ENCODE measurements at places on chromosomes 7 and 10.

GRCh38 chr7:112110175-112110574 lies 96.0 kb downstream of the DOCK4 start:
- DNase-seq: no peak

DNA sequence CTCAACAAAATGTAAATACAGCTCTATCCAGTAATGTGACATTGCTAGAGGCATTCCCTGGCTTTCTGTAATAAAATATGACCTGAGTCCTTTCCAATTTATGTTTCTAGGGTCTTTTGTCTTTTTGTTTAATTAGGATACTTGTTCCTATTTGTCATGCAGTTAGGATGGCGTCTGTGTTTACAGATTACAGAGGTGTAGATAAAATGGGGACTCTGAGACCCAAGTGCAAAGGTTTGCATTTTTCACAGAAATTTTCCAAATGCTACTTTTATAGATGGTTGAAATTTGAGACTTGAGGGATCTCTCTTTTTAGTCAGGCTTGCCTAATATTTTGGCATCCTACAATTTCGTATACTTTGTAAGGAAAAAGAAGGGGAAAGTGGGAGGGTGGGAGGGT lies 332.4 kb downstream of the PTEN start:
- peak; percentile 51 for DNase-seq

DNA sequence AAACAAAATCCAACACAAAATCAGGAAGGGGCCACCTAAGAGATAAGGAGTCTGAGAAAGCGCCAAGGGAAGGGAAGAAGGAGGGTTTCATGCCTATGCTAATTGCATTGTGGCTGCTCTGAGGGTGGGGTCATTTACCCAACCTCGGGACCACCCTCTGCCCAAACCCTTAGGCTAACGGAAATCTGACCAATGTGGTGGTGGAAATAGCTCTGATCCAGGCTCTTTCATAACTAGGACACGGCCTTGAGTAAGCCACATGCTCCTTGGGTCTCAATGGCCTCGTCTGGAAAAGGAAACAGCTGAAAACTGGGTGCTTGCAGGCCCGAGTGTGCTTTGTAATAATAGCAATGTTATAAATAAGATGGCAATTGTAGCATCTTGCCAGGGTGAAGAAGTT lies 14.9 kb upstream of the SRGN start:
- DNase-seq: no peak

DNA sequence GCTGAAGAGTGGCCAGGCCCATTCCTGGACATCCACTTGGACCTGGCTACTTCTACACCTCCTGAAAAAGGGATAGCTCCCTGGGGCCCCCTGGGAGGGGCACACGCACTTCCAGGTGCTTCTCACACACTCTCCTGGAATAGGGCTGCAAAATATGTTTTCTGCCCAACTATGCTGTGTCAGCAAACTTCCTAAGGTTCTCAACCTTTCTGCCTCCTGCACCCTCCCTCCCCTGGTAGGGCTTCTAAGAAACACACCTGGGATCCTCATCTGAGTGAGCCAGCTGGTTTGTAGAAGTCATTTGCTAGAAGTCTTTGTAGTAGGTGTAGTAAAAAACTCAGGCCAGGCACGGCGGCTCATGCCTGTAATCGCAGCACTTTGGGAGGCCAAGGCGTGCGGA lies 136.5 kb downstream of the ZMYND11 start:
- no peak for DNase-seq

DNA sequence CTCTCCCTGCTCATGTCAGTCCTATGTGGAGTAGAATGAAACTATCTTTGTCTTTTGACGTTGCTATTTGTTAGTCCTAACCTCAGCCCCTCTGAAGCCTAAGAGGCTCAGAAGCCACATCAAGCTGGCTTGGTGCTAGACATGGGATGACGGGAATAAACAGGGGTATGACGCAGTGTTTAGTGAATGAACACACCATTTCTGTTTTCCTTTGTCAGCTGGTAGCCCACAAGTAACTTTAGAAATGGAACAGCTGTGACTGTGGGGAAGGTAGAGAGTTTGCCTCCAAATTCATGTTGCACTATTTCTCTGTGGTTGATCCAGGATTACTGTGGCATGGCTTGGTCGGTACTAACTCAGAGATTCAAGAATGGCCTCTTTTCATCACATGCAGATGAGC lies 31.3 kb downstream of the COX15 start:
- DNase-seq: no peak

DNA sequence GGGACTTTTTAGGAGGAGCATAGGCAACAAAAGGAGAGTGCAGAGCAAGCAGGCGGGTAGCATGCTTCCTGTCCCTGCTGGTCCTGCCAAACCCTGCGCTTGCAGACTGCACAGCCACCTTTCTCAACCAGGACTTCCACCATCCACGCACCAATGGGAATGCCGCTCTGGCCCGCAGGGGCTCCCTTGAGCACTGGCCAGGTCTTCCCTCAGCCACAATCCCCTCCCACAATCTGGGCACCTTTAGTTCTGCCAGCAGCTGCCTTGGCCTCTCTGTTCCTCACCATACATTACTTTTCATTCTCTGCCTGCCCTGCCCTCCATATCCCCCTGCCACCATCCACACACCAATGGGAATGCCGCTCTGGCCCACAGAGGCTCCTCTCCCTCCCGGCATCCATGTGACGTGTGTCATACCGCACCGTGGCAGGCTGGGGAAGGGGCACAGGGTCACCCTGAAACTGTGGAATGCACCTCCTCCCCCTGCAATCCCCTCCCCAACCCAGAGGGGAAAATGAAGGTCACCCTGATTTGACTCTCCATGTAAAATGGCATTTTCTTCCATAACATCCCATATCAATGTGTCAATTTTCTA lies 97.3 kb upstream of the MACROH2A2 start:
- DNase-seq: no peak

DNA sequence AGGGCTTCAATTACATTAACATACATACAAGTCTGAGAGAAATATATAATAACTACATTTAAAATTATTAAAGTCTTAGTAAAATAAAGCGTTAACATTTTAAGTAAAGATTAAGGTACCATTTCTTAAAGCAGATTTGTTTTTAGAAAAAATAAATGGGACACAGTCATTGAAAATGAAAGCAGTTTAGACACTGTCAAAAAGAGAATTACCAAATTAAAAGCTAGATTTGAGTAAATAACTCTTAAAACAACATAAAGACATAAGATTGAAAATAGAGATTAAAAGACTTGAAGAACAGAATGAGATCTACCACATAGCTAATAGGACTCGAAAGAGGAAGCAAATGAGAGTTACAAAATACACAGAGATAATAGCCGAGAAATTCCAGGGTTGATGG lies 562.2 kb upstream of the FOXK1 start:
- DNase-seq: no peak

DNA sequence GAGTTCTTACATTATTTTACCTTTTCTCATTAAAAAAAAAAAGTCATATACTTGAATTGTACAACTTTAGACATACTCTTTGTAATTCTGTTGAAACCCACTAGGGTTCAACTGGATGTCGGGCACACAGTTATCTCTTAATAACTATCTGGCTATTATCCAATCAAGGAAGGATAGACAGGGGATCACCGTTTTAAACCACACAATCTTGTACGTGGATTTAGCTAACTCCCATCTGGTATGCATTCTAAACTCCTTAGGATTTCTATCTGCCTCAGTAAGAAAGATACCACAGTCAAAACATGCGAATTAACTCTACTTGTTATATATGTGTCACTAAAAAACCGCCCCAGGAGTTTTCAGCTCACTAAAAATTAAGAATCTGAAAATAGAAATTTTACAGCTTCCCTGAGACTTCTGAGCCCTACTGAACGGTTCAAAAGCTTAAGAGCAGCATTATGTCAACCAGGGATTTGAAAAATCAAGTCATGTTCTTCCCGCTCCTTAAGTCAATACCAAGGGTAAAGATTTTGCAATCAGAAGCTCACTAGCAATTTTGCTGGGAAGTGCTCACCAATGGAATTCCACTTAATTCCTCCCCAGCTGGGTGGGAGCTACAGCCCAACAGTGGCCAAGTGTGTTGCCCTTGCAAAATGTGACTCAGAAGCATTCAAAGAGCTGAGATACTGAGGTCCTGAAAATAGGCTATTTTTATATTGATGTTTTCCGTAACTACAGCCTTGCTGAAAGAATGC lies 267.0 kb downstream of the FRMD4A start:
- peak; percentile 93 for DNase-seq

DNA sequence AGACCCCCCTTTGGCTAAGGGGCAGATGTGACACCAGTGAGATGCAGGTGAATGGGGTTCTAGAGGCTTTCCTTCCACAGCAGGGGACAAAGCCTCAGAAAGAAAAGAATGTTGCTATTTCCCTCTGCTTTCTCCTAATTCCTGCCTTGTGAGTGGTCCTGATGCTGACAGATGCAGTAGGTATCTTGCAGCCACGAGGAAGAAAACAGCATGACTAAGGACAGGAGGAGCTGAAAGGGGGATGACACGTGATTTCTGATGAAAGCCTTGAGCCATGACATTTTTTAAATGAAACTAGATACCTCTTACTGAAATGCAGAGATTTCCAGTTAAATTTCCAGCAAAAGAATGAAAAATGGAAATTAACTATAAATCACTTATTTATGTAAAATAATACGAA lies 92.4 kb downstream of the C1GALT1 start:
- peak; percentile 55 for DNase-seq

DNA sequence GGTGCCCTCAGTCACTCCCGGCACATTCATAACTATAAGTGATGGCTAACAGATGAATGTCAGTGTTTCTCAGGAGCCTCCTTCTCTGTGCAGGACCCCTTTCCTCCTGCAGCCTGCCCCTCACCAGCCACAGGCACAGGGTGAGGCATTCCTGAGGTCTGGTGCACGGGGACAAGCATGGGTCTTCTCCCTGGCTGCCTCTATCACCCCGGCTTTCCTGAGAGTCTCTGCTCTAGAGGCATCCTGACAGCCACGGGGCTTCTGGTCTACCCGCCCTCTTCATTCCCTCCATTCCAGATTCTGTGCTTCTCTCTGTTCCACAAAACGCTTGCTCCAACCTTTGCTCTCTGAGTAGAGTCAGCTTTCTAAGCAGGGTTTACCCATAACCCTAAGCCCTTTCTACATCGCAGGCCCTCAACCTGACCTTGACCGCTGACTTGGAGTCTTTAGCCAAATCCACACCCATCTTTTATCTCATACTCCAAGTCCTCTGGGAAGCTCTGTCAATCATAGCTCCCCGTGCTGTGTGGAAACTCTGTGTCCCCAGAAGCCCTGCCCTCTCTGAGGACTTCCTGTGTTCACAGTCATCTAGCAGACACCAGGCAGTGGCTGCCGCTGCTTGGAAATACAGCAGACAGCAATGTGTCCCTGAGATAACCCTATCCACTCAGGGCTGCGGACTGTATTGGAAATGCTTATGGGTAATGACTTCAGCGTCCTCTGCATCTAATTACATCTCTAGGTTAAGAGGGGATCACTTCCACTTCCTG lies 159.0 kb downstream of the SFMBT2 start:
- no peak for DNase-seq

- no peak for DNase-seq
These were observed 33.0 kb upstream of the GOLGA7B start for GRCh38 chr10:97816609-97817008.

DNA sequence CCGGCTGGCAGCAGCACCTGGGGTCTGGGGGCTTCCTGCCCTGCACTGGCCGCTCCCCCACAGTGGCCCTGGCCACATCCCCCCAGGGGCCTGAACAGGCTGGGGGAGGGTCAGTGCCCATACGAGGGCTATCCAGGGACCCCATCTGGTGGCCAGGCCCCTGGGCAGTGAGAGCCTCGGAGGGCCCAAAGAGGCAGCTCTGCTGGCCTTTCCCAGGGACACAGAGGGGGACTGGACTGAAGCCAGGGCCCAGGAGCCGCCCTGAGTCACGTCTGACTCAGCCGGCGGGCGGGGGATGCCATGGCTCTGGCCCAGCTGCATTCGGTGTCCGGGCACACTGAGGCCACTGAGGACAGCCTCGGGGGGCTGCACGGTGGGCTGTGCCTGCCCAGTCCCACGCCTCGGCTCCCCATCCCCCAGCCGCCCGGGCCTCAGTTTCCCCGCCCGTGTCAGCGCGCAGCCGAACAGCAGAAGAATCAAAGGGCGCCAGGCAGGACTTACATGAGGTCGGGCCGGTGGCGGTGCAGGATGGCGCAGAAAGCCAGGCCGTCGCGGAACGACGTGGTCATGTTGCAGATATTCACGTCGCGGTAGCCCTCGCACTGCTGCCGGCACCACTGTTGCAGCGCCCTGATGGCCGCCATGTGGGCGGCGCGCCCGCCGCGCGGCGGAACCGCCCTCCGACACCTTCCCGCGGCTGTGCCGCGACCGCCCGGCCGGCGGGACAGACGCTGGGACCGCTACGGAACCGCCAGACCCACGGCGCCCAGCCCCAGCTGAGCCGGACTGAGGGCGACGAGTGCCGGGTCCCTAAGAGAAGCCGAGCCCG lies at the start of gene MICALL2:
MICALL2 (minus strand) TSS at position 788 of the 829 bp plus-strand sequence; CDS start at position 644, 144 bp downstream.
- DNase-seq: peak; percentile 95

DNA sequence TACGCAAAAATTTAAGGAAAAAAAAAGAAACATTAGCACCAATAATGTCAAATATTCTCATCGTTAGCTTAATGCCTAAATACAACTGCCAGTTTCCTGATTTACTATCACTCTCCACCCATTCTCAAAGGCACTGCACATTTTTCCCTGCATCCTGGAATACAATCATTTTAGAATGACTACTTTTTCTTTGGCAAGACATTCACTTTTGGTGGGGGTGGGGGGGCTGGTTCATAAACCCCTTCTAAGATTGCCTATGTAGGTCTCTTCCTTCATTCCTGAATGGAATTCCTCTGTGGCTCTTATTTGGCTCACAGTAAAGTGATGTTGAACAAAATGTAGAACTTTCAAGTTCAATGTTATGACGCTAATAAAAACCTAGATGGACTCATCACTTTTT lies 74.3 kb downstream of the RNLS start:
- no peak for DNase-seq

DNA sequence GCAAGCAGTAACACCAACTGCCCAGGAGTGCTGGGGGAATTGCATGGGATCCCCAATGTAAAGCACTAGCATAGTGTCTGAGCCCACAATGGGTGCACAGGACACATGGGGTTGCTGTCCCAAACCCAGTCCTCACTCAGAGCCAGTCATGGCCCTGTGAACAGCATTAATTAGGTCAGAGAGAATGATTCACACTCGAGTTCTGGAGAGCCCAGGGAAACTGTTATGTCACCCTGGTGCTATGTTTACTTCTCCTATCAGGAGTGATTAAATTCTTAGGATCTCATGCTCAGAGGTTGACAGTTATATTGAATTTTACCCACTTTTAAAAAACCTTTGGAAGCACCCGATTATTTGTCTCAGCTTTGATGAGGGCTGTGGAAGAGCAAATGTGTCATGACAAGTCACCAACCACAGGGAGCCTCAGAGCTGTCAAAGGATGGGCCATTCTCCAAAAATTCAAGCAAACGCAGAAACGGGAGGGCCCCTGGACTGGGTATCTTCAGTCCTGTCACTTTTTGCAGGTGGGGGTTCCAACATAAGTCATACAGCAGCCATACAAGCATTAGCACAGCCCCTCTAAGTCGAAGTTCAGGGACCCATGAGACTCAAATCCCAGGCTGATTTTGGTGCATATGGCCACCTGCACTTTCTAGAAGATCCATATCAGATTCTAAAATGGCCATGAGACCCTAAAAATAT lies 1.3 kb upstream of the RASSF4 start:
- peak; percentile 51 for DNase-seq

All from adipocyte (in vitro differentiated cells).